Chondrocyte (in vitro differentiated cells): ENCODE measurements at places on chromosomes 16 and 17.

GRCh38 chr17:11304568-11304967, 63.6 kb downstream of the SHISA6 start:
- no peak for DNase-seq

- peak; percentile 52 for DNase-seq
Measured at GRCh38 chr16:49494891-49495566, 121.4 kb downstream of the C16orf78 start.

GRCh38 chr17:64741038-64741641, 79.0 kb upstream of the SMURF2 start:
- DNase-seq, result no peak

DNA sequence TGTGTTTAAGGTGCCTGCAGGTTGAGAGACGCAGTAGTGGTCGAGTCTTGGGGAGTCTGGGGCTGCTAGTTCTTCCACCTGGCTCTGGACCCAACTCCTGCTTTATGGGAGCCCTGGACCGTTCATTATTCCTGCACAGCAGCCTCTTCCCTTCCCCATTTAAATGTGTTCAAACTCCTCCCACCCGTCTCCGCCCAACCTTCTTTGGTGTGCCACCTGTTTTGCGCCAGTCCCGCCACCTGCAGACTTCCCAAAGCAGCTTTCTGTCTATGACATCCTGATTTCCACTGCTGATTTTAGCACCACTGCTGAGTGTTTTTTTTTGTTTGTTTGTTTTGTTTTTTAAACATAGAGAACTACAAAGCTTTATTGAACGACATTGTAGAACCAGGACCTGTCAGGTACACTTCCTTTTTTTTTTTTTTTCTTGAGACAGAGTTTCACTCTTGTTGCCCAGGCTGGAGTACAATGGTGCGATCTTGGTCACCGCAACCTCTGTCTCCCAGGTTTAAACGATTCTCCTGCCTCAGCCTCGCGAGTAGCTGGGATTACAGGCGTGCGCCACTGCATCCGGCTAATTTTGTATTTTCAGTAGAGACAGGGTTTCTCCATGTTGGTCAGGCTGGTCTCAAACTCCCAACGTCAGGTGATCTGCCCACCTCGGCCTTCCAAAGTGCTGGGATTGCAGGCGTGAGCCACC, 12.8 kb downstream of the ADORA2B start:
- no peak for DNase-seq

DNA sequence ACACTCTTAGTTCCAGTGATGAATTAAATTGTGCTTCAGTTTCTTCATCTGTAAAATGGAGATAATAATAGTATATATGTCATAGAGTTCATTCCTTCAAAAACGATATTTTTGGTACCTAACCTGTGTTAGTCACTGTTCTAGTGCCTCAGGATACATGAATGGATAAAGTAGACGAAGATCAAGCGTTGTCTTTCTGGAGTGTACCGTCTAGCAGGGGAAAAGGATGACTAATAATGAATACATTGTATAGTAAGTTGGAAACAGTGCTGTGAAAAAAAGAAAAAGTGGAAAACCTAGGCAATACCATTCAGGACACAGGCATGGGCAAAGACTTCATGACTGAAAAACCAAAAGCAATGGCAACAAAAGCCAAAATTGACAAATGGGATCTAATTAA, 8.6 kb downstream of the KRT10 start:
- DNase-seq, result no peak

GRCh38 chr17:77297693-77298666, 157.2 kb downstream of the SEC14L1 start:
- no peak for DNase-seq

- DNase-seq, result no peak
Measured at GRCh38 chr16:88917146-88917914, 50.9 kb upstream of the PABPN1L start.

- DNase-seq, result peak; percentile 41
Measured at GRCh38 chr17:77217123-77217522, 76.4 kb downstream of the SEC14L1 start.

GRCh38 chr17:43753493-43754129, 5.0 kb downstream of the SOST start:
- no peak for DNase-seq

- no peak for DNase-seq
Measured at GRCh38 chr17:1957037-1957436, 68.1 kb downstream of the RTN4RL1 start.

- no peak for DNase-seq
Measured at GRCh38 chr17:71232801-71233559, 887.8 kb upstream of the SOX9 start.

DNA sequence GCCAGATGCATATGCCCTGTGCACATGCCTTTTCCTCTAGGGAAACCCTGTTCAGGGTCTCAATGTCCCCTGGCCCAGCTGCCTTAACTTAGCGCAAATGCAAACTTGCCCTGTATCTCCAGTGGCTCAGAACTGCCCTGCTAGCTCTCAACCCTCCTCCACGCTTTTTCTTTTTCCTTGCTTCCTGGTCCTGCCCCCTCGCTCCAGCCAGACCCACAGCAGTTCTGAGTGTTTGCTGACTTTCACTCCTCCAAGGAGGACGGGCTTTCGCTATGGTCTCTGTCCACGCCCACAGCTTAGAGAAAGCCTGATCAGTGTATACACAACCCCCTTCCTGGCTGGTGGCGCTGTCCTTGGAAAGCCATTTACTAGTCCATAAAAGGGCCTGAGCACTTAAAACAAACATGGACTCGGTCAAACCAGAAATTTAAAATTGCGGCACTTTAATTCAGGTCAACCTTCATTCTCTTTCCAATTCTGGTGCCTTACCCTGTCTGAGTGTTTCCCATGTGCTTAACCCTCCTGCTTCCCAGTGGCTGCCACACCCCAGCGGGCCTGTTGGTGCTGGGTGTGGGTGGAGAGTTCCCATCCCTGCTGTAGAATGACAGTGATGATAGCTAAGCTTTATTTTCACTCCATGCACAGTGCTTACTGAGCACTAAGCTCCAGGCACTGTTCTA, 15.6 kb upstream of the TMEM98 start:
- DNase-seq, result no peak

DNA sequence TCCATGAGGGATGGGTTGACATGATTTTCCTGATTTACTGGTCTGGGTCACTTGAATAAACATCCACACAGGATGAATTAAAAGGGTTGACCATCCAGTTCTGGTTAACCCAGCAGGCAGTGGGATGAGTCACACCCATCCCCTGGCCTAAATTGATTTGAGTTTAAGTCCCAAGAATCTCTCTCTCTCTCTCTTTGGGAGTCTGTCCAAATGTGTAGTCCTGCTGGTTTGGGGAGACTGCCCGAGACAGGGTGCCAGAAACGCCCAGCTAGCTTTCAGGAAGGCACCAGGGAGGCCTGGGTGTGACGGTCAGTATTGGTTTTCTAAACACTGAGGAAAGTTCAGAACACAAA, 38.8 kb downstream of the SCPEP1 start:
- no peak for DNase-seq

DNA sequence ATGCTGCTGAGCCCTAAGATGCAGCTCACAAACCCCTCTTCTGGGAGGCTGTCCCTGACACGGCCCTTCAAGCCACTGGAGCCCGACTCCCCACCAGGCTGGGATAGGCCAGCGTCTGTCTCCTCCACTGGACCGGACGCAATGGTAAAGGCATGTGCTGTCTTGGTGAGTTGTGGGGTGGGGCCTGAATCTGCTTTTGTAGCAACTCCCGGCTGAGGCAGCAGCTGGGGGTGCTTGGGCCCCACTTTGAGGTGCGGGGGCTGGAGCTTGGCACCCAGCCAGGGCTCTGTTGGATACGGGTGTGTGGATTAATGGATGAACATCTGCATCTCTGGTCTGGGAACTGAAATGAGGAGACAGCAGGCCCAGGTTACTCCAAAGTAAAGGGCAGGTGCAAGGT, 3.5 kb upstream of the NLRC3 start:
- DNase-seq, result no peak

- no peak for DNase-seq
Measured at GRCh38 chr17:21253646-21254441, 634 bp upstream of the NATD1 start.

GRCh38 chr17:30905742-30906100, 317 bp downstream of the TEFM start:
- no peak for DNase-seq

GRCh38 chr17:58317421-58318064, 11.1 kb downstream of the TSPOAP1 start:
- peak; percentile 34 for DNase-seq

DNA sequence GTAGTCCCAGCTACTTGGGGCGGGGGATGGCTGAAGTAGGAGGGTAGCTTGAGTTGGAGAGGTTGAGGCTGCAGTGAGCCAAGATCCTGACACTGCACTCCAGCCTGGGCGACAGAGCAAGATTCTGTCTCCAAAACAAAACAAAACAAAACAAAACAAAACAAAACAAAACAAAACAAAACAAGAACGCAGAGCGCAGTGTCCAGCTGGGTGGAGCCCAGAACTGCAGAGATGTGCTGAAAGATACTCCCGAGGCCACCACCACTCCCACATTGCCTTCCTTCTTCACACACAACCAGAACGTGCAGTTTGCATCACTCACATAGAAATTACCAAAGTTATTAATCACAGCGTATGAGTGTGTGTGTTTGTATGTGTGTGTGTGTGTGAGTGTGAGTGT, 222.9 kb upstream of the ASIC2 start:
- DNase-seq, result no peak

- DNase-seq, result no peak
Measured at GRCh38 chr17:65987988-65988387, 203.9 kb downstream of the CEP112 start.

DNA sequence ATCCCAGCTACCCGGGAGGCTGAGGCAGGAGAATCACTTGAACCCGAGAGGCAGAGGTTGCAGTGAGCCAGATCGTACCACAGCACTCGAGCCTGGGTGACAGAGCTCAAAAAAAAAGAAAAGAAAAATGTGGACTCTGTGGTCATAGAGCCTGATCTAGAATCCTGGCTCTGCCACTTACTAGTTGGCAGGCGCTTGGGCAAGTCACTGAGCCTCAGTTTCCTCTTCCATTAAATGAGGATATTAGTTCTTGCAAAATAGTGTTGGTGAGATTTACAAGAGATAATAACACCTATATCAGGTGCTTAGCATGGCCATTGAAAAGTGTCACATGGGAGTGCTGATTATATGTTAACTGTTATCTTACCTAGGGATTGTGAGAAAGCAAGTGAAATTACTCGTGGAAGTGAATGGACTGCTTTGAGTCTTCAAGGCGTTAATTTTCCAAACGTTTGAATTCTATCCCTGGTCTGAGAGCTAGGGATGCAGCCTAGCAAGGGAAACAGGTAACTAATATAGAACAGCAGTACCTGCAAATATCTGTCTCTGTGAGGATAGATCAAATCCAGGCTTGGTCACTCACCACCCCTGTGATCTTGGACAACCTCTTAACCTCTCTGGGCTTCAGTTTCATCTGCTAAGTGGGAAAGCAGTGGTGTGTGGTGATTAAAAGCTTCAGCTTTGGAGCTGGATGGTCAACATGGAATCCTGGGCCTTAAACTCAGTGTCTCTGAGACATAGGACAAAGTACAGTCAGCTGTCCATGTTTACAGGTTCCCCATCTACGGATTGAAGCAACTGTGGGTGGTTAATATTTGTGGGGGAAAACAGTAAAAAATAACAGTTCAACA, 953 bp upstream of the NSMCE1 start:
- no peak for DNase-seq

DNA sequence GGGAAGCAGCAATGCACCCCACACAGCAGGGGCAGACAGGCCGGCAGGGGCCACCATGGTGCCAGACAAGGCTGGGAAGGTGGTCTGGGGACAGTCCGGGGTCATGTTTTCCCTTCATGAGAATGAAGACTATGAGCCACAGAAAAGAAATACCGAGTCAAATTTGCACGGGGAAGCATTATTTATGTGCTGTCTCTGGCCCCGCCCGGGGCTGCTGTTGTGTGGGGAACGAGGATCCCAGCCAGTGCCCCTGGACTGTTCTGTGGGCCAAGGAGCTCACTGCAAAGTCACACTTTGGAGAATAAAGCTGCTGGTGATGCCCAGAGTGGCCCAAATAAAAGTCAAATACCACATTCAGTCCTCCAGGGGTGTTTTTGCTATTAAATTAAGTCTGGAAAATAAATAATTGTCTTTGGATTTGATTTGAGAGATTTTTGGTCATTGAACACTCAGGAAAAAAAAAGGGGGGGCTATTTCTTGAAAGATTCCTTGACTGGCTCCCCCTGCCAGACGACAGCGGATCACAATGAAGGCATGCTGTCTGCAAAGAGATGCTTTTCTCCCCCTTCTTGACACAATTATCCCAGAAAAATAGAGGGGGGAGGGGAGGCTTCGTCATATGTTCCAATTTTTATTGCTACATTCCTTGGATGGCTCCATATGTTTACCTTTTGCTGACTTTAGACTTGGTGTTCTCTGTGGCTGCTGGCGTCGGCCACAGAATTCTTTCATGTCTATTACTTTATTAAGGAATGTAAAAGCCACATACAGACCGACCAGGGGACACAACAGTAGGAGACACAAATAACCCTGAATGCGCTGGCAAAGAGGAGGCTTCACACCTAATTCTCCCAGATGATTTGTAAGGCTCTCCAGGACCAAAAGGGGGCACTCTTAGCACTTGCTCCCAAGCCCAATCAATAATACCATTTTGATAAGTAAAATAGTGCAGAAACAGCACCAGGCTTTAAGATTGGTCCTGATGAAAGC, 27.1 kb upstream of the ANKFN1 start:
- DNase-seq, result no peak

DNA sequence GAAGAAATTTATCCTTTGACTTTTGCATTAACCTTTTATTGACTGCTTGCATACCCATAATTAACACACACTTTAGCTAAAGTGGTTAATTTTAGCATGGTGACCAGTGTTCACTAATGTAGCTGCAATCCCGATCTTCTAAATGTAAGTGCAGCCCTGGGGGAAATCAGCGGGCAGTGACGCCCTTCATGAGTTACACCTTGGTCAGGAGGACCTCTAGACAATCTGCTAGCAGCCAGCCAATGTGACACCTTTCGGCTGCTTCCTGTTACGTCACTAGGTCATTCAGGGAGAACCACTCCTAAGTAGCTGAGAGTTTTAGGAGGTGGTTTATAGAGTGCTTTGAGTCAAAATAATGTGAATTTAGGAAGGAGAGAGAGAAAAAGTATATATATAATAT, 180.5 kb downstream of the IRX3 start:
- DNase-seq, result no peak

- DNase-seq, result no peak
Measured at GRCh38 chr17:10631048-10631700, 25.9 kb downstream of the MYH3 start.

- no peak for DNase-seq
Measured at GRCh38 chr16:3121851-3122467, 9.6 kb downstream of the ZNF205 start.
